ENCODE measurements at places on chromosomes 7 and 10.

- no peak for DNase-seq
- no peak overlapping the region for H3K27ac ChIP-seq
- no peaks in the 10 kb centered on the region for H3K36me3 ChIP-seq
- no peak overlapping the region for H3K4me3 ChIP-seq
- peaks cover 11% of the 10 kb centered on the region for H3K27me3 ChIP-seq
Observed at GRCh38 chr10:71618598-71618997, 101.0 kb downstream of the C10orf105 start.

DNA sequence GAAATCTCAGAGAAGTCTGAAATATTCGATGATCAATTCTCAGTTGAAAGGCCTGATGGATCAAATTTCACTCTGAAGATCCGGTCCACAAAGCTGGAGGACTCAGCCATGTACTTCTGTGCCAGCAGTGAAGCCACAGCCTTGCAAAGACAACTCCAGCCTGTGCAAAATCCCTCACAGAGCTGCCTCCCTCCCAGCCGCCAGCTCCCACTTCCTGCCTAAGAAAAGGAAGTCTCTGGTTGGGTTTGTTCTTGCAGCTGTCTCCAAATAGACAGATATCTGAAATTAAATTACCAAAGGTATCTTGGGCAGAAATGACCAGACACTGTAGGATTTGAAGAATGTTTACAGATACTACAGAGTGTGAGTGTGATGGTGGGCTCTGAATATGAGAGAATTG is 43.4 kb upstream of the PRSS58 start:
- no peak overlapping the region for H3K27ac ChIP-seq
- H3K27me3 ChIP-seq = peaks cover 12% of the 10 kb centered on the region
- no peak for DNase-seq
- H3K4me3 ChIP-seq = no peak overlapping the region

- H3K27me3 ChIP-seq = peaks cover 19% of the 10 kb centered on the region
- no peaks in the 10 kb centered on the region for H3K4me1 ChIP-seq
- no peaks in the 10 kb centered on the region for H3K36me3 ChIP-seq
- no peak overlapping the region for H3K4me3 ChIP-seq
- no peak overlapping the region for H3K27ac ChIP-seq
Observed at GRCh38 chr7:45267262-45267661, 109.7 kb downstream of the RAMP3 start.

GRCh38 chr7:96663457-96663856 is 46.2 kb downstream of the SEM1 start:
- no peaks in the 10 kb centered on the region for H3K27me3 ChIP-seq
- no peak overlapping the region for H3K4me3 ChIP-seq
- DNase-seq = no peak
- peak overlapping the region; percentile 21 for H3K27ac ChIP-seq

DNA sequence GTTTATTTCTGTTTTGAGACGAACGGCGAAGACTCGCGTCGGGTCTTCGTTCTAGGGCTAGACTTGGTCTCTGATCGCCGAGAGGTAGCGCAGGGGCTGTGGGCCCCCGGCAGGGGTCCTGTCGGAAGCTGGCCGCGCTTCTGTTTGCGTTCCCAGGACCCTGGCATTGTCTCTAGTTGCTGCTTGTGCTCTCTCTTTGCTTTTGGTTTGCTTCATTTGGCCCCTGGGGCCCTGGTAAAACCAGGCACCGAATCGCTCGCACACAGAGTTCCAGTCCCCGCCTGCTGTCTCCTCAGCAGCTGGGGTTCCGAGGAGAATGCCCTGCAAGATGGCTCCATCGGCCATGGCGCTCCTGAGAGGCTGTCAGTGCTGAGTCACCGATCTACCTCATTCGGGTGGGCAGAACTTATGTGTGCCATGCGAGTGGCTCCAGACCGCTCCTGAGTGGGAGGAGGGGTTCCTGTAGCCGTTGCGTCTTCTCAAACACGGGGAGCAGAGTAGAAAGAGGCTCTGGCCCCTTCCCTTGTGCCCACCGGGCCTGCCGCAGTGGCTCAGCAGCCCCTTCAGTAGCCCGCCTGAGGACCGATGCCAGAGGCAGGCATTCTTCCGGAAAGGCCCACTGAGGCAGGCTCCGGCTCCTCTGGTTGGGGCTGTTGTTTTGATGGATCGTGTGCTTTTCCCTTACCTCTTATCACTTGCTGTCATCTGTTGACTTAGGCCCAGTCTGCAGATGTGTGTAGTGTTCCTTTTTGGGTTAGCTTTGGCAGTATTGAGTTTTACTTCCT is 826 bp downstream of the CHPF2 start:
- DNase-seq = no peak
- peaks cover 7% of the 10 kb centered on the region for H3K36me3 ChIP-seq
- no peaks in the 10 kb centered on the region for H3K27me3 ChIP-seq
- peaks cover 24% of the 10 kb centered on the region for H3K4me1 ChIP-seq
- H3K4me3 ChIP-seq = peak overlapping the region; percentile 99
- H3K27ac ChIP-seq = peak overlapping the region; percentile 95

DNA sequence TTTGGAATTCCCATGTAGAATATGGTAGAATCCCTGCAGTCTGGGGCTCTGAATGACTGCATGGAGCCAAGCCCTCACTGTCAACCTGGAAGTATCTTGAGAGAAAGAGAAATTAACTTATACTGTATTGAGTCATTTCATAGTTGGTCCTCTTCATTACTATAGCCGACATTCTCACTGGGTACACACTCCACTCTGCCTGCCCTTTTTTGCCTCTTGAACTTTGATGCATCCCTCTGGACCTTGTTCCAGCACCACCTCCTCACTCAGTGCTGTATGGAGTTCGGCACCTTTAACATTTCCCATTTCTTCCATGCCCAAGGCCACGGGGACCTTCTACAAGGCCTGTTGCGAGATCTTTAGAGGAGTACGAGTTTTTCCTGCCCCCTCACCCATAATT is 4.6 kb upstream of the ARHGAP22 start:
- H3K4me1 ChIP-seq = peaks cover 23% of the 10 kb centered on the region
- H3K4me3 ChIP-seq = no peak overlapping the region
- no peaks in the 10 kb centered on the region for H3K36me3 ChIP-seq
- DNase-seq = no peak
- no peak overlapping the region for H3K27ac ChIP-seq

GRCh38 chr10:72733989-72734388 is 42.0 kb downstream of the MCU start:
- no peaks in the 10 kb centered on the region for H3K36me3 ChIP-seq
- DNase-seq = no peak
- peaks cover 22% of the 10 kb centered on the region for H3K4me1 ChIP-seq
- H3K4me3 ChIP-seq = no peak overlapping the region
- no peak overlapping the region for H3K27ac ChIP-seq

- no peak for DNase-seq
- no peaks in the 10 kb centered on the region for H3K4me1 ChIP-seq
- no peaks in the 10 kb centered on the region for H3K27me3 ChIP-seq
- H3K4me3 ChIP-seq = no peak overlapping the region
- no peak overlapping the region for H3K27ac ChIP-seq
Observed at GRCh38 chr7:78074713-78075112, 276.1 kb downstream of the PHTF2 start.

DNA sequence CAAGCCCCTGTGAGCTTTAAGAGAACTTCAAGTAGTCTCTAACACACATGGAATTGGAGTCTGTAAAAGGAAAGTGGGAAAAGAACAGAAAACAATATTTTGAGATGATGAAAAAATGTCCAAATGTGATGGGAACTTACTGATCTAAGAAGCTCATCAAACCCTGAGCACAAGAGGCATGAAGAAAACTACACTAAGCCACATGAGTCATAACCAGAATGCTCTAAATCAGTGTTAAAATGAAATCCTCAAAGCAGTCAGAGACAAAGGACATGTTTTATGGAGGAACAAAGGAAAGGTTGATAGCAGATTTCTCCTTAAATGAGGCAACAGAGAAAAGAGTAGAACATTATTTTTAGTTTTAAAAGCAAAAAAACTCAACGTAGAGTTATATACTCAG is 37.2 kb downstream of the ZNF33A start:
- H3K27me3 ChIP-seq = no peaks in the 10 kb centered on the region
- peaks cover 14% of the 10 kb centered on the region for H3K4me1 ChIP-seq
- no peak overlapping the region for H3K27ac ChIP-seq
- no peak overlapping the region for H3K4me3 ChIP-seq
- H3K36me3 ChIP-seq = peaks cover 51% of the 10 kb centered on the region

- DNase-seq = no peak
- H3K36me3 ChIP-seq = no peaks in the 10 kb centered on the region
- peaks cover 4% of the 10 kb centered on the region for H3K27me3 ChIP-seq
- H3K4me1 ChIP-seq = peaks cover 11% of the 10 kb centered on the region
- H3K27ac ChIP-seq = no peak overlapping the region
- no peak overlapping the region for H3K4me3 ChIP-seq
Observed at GRCh38 chr7:87596696-87597095, 4.0 kb downstream of the ABCB1 start.

GRCh38 chr10:68938117-68938516 is 17.9 kb upstream of the DDX21 start:
- peaks cover 22% of the 10 kb centered on the region for H3K36me3 ChIP-seq
- H3K4me3 ChIP-seq = no peak overlapping the region
- H3K27ac ChIP-seq = peak overlapping the region; percentile 15
- DNase-seq = no peak

DNA sequence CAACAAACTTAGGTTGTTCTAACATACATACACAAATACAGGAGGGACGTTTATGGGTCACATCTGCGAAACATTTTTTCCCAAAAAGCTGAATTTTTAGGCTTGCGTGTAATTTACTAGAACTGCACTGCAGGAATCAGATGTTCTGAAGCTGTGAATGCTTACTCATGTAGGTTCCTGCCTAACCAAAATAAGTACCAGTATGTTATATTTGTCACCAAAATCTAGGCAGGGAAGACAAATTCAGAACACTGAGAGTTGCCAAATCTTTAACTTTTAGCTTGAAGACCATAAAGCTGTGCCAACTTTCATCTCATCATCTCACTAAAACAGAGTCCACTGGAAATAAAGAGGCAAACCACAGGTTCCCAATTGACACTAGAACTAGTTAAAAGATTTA is 5.7 kb downstream of the UBE2H start:
- no peaks in the 10 kb centered on the region for H3K27me3 ChIP-seq
- no peak for DNase-seq
- H3K4me1 ChIP-seq = peaks cover 8% of the 10 kb centered on the region
- no peak overlapping the region for H3K27ac ChIP-seq
- H3K4me3 ChIP-seq = no peak overlapping the region
- peaks cover 10% of the 10 kb centered on the region for H3K36me3 ChIP-seq

GRCh38 chr7:31602041-31602625 is 84.9 kb upstream of the PPP1R17 start:
- H3K4me3 ChIP-seq = no peak overlapping the region
- no peaks in the 10 kb centered on the region for H3K27me3 ChIP-seq
- H3K36me3 ChIP-seq = no peaks in the 10 kb centered on the region
- no peak for DNase-seq

DNA sequence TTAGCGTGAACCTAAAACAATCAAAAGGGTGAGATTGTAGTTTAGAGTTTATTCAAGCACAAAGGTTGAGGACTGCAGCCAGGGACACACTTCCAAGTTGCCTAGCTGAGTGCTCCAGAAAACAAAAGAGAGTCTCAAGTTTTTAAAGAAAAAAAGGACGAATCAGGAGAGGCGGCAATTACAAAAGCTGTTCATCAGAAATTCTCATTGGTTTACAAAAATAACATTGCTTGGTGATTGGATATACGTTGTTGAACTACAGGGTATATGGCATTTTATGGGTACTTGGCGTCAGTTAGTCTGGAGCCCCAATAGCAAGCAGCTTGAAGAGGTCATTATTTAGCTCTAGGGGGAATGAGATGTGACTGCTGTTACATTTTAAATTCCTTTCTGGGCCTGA is 11.5 kb downstream of the ZNF438 start:
- no peaks in the 10 kb centered on the region for H3K27me3 ChIP-seq
- DNase-seq = no peak
- H3K27ac ChIP-seq = no peak overlapping the region

DNA sequence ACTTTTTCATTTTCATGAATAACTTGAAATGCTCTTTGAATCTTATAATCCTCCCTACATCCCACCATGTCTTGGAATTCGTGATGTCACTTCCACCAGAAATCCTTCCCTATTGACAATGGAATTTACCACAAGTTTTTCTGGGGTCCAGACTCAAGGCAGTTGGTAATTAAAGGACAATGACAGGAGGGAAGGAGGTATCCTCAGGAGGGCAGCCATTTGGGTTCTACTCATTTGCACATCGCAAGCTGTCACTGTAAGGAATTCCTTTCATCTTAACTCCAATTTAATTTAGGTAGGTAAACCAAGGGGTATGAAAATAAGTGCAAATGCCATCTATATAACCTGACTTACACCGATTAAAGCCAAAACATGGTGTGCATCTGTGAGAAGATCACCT is 21.9 kb downstream of the LRRC17 start:
- no peak overlapping the region for H3K27ac ChIP-seq
- H3K4me1 ChIP-seq = peaks cover 3% of the 10 kb centered on the region
- no peak for DNase-seq
- H3K4me3 ChIP-seq = no peak overlapping the region
- no peaks in the 10 kb centered on the region for H3K27me3 ChIP-seq

DNA sequence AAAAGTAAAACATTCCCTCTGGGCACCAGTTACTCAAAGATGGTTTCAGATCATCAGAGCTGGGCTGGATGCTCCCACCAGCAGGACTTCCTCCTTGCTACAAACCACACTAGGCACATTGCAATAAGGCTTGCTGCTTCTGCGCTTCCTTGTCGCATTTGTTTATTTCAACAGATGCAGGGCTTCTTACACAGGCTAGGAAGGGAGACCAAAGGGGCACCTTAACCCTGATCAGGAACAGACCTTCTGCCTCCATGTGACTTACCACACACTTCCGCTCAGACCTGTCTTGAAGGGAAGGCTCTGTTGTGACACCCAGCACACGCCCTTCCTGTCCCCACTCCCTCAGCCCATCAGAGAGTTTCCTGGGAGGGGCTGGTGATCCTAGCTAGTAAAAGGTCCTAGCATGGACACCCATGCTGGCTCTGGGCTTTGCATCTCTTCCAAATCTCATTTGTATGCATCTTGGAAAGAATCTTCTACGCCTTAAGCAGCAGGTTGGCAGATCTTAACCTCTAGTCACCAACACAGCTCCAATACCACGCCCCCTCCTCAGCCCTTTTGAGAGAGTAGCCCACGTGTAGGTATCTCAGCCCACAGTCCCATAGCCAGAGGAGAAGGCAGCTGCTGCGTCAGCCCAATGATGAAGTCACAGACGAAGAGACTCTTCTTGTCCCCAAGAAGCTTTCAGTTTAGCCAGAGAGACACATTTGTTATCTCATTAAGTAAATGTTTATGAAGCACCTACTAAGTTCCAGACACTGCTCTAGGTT is 47.1 kb upstream of the SVIL start:
- H3K4me3 ChIP-seq = peak overlapping the region; percentile 33
- H3K27me3 ChIP-seq = peaks cover 1% of the 10 kb centered on the region
- H3K27ac ChIP-seq = peak overlapping the region; percentile 65

DNA sequence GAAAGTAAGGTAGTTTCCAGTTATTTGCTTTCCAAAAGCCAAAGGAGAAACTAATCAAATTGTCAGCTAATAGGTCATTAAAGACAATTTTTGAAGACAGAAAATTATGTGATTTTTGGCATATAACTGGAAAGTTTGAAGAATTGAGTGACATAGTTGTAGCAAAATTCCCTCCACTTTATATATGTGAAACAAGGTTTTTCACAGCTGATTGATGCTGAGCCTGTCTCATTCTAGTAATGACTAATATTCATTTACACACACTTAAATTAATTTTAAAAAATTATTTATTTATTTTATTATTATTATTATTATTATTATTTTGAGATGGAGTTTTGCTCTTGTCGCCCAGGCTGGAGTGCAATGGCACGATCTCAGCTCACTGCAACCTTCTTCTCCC is 16.3 kb upstream of the SIRT1 start:
- no peaks in the 10 kb centered on the region for H3K27me3 ChIP-seq
- H3K36me3 ChIP-seq = no peaks in the 10 kb centered on the region
- peaks cover 6% of the 10 kb centered on the region for H3K4me1 ChIP-seq

- DNase-seq = no peak
- peaks cover 2% of the 10 kb centered on the region for H3K36me3 ChIP-seq
- H3K27ac ChIP-seq = no peak overlapping the region
Observed at GRCh38 chr7:130281260-130281659, 11.7 kb upstream of the CPA4 start.
